Stimulated activated CD4-positive, alpha-beta T cell treated with anti-CD3 and anti-CD28 coated beads, Interleukin-12 subunit alpha, Interleukin-12 subunit beta, amount 100 ng/mL, for 4 hours (primary cell): ENCODE measurements at places on chromosomes 1 and 21.

- no peak for DNase-seq
Observed at GRCh38 chr1:20323613-20323920, 32.9 kb downstream of the VWA5B1 start.

DNA sequence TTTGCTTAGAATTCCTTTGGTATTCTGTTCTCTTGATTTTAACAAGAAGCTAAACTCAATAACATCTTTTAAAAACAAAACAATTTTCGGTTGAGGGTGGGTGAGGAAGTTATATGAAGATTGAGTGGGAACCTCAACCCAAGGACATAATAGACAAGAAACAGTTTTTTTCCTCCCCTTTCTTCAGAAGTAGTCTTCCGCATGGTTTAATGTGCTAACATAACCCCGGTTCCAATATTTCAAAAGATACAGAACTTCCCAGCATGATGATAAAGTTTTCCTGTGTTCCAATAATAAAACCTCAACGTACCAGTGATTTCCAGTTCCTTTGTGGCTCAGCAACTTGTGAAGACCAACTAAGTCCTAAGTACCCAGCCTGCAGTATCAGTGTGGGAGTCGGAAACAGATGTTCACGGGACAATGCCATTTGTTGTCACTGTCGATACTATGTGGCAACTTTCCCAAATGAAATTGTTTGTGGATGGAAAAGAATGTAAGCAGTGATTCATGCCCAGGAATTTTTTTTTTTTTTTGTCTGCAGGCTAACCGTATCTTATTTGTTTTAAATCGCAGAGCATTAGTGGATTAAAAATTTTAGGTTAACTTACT lies 48.5 kb downstream of the NR5A2 start:
- DNase-seq: no peak

- no peak for DNase-seq
Observed at GRCh38 chr21:42468491-42469131, 27.4 kb downstream of the RSPH1 start.

GRCh38 chr1:97159342-97159741 lies 437.8 kb downstream of the PTBP2 start:
- DNase-seq: no peak

- DNase-seq: no peak
Observed at GRCh38 chr1:187413405-187414169, 584.8 kb downstream of the PLA2G4A start.

- peak; percentile 25 for DNase-seq
Observed at GRCh38 chr1:158117854-158118704, 62.6 kb upstream of the CD1D start.

- DNase-seq: no peak
Observed at GRCh38 chr1:83857103-83857502, 141.8 kb downstream of the TTLL7 start.

DNA sequence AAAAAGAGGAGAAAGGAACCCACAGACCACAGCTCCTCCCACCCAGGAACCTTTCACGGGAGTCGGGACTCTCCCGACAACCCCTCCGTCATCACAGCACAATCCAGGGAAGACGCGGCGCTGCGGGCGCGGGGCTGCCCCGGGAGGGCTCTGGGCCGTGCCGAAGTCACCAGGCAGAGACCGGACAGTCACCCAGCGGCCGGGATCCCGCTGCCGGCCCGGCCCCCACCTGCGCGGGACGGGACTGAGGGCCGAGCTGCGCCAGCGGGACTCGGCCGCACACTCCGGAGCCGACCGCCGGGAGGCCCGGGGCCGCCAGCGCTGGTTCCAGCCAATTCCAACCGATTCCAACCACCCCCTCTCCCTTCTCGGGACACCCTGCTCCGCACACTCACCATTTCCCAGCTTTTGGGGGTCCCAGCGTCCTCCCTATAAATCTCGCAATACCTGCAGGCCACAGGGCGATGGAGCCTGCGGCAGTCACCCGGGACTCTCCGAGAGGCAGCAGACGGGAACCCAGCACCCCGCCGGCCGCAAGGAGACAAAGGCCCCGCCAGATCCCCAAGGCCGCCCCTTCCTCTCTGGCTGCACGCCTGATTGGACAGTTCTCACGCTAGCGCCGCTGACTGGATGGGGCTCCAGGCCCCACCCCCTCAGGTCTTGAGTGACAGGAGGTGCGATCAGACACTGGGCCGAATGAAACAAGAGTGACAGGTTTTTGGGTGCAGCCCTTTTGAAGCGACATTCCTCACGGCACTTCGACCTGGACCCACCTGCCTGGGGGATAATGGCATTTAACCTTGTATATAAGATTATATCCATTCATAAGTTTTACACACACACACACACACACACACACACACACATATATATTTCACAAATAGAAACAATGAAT lies at the start of gene ZNF695:
Gene ZNF695 (minus strand): TSS at position 547 of the 895 bp plus-strand sequence. CDS start 149 bp downstream, at position 398.
- peak; percentile 22 for DNase-seq

DNA sequence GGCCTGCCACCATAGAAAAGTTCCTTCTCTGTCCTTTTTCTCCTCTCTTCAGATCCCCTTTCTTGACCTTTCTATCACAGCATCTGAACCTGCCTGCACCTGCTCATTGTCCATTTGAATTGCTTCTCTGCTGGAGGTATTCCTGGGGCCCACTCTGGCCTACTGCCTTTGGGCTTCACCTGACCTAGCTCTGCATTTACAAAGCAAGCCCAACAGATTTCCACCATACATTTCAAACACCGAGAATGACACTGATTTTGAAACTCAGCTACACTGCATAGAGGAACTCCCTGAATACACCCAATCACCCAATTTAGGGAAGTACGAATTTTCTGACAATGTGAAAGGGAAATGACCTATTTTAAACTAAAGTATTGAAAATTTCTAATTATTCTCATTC lies 284.5 kb upstream of the USP25 start:
- DNase-seq: no peak

DNA sequence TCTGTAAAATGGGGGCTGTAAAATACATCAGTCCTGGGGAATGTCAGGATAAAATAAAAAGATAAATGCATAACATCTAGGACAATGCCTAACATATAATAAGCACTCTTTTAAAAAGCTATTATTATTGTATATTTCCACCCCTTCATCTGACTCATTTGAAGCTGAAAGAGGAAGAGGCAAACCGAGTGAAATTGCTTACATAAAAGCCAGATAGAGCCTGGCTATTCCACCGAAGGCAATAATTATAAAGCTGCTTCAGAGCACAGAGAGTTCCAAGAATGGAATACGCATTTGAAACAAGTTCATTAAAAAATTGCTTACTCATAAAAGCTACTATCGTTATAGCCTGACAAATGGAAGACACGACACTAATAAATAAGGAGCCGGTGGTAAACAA lies 186.1 kb upstream of the CAMK1G start:
- no peak for DNase-seq

DNA sequence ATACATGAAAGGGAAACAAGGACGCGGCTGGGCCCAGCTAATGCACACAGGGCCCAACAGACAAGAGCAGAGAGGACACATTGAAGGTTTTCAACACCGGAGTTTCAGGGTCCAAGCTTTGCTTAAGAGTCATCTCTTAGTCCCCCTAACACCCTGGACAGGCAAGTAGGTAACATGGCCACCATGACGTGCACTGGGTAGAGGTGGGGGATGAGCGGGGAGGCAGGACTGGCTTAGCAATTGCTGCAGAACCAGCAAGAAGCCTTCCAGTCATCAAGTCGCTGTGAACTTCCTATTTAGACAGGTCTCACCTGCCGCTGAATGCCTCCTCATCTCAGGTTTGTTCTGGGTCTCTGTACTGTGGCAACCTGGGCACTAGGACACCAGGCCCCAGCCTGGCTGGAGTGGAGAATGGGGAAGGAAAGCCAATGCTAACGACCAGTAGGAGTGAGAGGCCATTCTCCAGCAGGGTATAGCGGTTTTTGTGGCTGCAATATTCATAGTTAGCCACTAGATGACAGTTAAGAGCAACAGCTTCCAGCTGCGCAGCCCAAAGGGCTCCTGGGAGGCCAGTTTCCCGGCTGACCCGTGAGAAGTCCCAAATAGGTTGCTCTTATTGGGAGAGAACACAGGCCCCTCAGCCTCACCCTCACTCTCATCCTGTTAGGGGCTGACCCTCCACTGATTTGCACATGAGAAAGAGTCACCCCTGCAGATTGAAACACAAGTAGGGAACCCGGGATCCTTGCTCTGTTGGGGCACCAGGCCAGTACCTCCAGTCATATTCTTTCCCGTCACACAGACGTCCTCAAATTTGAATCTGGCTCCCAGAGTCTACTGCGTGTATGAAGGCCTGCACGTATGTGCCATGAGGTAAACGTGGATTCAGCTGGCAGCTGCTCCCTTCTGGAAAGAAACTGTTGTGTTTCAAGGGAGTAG lies 6.0 kb upstream of the PIGC start:
- DNase-seq: no peak

GRCh38 chr1:179087665-179088064 lies 5.8 kb downstream of the TOR3A start:
- no peak for DNase-seq

- no peak for DNase-seq
Observed at GRCh38 chr1:65762081-65762862, 30.4 kb upstream of the PDE4B start.

- DNase-seq: no peak
Observed at GRCh38 chr1:45552331-45552730, 1.7 kb downstream of the AKR1A1 start.

- no peak for DNase-seq
Observed at GRCh38 chr1:244114892-244115291, 63.8 kb downstream of the ZBTB18 start.

- DNase-seq: no peak
Observed at GRCh38 chr1:63116016-63116415, 206.4 kb upstream of the FOXD3 start.

- DNase-seq: no peak
Observed at GRCh38 chr1:201828217-201828819, 639 bp upstream of the IPO9 start.
